Glutamatergic neuron (in vitro differentiated cells): ENCODE measurements at places on chromosomes 16 and 17. TPM values are rescaled to one million over a fixed set of nuclear protein-coding genes. Genes with fewer than 3 reads are reported as not detected.

CDRT4 gene
- 13.1 TPM for total RNA-seq

CNGB1 gene
- 0.91 TPM for total RNA-seq

GGNBP2 gene
- total RNA-seq, result 105 TPM

NAE1 gene
- 125 TPM for total RNA-seq

USP6 gene
- total RNA-seq, result 4.7 TPM

C16orf74 gene
- 2.6 TPM for total RNA-seq

CHST5 gene
- total RNA-seq, result 0.64 TPM

GAN gene
- total RNA-seq, result 14.4 TPM

NGFR gene
- 131 TPM for total RNA-seq

CD19 gene
- 0.27 TPM for total RNA-seq

CALB2 gene
- 0.39 TPM for total RNA-seq

KLHL11 gene
- total RNA-seq, result 17.4 TPM

HS3ST3B1 gene
- total RNA-seq, result 2.4 TPM
